Epithelial cell of proximal tubule (primary cell): ENCODE measurements at places on chromosomes 6 and 20. TPM values are rescaled to one million over a fixed set of nuclear protein-coding genes. Genes with fewer than 3 reads are reported as not detected.

Gene RAMACL
- total RNA-seq, result 0.07 and 0.12 TPM in 2 replicates

Gene CCHCR1
- 23.2 and 28.2 TPM in 2 replicates for total RNA-seq

Gene PRSS16
- total RNA-seq, result 1.0 and 2.8 TPM in 2 replicates

Gene HNF4A
- not detected in 2 replicates for total RNA-seq

Gene THBS2
- total RNA-seq, result 2.5 and 2.7 TPM in 2 replicates

Gene FRK
- total RNA-seq, result 2.0 and 8.1 TPM in 2 replicates

Gene TGM3
- total RNA-seq, result not detected in 2 replicates

Gene C6orf163
- 0.58 TPM in 1 of 2 replicates, not detected in the other for total RNA-seq

Gene MATN4
- total RNA-seq, result not detected in 2 replicates

Gene TMEM170B
- total RNA-seq, result 0.92 and 1.2 TPM in 2 replicates

Gene AKAP7
- 2.5 and 3.5 TPM in 2 replicates for total RNA-seq

- no peak for DNase-seq
Observed at GRCh38 chr20:44398335-44398734, 42.8 kb downstream of the HNF4A start.

GRCh38 chr6:131451321-131452144 is 121.5 kb upstream of the ARG1 start:
- DNase-seq, result no peak

DNA sequence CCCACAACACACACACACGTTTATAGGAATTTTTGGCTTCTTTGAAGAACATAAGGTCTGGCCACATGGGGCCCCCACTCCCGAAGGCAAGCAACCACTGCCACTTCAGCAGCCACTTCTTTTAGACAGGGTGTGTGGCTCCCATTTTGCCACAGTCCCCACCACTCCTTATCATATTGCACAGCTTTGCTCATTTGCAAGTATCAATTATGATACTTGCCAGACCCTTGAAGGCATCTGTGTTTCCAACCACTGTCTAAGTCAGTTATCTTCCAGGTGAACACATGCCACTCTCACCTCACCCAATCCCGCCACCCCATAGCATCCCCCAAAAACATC is 73.1 kb downstream of the NOL4L start:
- no peak for DNase-seq

DNA sequence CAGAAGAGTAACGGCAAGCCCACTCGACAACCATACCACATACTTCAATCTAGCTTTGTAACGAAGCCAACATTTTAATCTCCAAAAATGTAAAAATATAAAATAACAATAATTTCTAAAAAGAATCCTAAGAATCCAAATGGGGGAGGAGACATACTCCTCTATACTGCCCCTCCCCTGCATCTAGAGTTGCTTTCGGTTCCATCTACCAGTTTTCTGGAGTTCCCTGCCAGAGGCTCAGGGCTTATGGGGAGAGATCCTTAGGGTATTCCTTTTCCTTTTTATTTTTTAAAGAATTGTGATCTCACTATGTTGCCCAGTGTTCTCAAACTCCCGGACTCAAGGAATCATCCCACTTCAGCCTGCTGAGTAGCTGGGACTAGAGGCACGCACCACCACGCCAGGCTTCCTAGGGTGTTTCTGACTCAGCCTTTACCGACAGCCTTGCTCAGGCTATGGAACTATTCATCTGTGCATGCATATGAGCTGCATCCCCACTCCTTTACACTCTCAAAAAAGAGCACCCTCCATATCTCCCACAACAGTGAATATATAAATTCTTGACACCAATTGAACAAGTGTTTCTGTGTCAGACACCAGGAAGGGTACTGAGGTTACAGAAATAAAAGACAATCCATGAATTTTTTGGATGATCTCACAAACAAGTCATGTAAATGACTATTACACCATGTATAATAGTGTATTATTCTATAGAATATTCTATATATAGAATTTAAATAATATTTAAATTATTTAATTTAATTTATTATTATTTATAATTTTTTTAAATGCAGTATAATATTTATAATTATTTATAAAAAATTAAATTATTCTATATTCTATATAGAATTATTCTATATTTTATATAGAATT is 40.7 kb upstream of the UBR2 start:
- no peak for DNase-seq

DNA sequence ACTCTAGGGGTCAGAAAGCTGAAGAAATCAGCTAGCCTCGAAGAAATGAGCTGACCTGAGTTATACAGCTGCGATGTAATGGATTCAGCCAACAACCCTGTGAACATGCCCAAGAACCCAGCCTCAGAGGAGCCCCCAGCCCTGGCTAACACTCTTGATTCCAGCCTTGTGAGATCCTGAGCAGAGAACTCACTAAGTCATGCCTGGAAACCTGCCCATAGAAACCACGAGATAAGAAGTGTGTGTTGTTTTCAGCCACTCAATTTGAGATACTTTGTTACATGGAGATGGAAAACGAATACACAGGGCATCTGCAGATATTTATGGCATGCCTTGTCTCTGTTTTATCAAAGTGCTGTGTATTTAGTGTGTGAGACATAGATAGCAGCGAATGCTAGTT is 265.2 kb downstream of the QKI start:
- no peak for DNase-seq

DNA sequence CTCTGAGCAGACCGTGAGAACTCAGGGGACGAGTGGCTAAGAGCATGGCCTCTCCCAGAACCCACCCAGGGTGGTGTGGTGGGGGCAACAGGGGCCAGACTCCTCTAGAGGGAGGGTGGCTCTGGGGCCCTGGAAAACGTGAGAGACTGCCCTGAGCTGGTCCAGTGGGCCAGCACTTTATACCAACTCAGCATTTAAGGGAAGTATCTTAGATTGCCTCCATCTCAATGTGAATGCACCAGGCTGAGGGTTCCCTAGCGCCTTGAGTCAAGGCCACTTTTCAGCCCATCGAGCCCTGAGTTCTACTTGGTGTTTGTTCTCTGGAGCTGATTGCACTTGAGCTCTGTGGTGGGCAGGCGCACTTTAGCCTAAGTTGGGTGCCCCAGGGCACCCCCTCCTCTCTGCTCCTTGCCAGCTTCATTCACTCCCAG is 42.0 kb upstream of the IRF4 start:
- no peak for DNase-seq

DNA sequence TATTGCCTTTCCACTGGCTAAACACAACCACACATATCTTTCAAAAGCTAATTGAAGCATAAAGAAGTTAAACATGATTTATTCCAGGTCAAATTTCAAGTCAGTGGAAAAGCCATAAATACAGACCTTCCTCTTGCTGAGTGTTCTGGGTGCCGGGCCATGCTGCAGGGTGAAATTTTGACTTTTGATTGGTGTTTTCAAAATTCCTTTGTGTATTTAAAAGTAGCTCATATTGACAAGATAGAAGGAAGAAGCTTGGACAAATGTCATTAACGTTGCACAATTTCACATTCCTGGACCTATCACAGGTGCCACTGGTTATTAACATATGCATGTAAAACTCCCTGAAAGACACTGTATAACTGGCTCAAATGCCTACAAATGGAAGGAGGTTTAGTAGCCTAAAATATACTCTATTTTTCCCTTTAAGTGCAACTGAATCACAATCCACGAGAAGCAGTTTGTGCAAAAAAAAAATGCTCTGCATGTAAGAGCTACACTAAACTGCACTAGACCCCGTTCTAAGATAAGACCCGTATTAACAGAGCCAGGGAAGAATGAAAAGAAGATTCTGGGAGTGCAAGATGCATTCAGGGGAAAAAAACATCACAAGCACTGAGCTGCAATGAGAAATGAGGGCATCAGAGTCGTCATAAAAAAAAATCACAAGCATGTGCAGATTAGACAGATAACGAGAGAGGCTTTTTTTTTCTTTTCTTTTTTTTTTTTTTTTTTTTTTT is 30.4 kb downstream of the ATXN1 start:
- DNase-seq, result no peak

DNA sequence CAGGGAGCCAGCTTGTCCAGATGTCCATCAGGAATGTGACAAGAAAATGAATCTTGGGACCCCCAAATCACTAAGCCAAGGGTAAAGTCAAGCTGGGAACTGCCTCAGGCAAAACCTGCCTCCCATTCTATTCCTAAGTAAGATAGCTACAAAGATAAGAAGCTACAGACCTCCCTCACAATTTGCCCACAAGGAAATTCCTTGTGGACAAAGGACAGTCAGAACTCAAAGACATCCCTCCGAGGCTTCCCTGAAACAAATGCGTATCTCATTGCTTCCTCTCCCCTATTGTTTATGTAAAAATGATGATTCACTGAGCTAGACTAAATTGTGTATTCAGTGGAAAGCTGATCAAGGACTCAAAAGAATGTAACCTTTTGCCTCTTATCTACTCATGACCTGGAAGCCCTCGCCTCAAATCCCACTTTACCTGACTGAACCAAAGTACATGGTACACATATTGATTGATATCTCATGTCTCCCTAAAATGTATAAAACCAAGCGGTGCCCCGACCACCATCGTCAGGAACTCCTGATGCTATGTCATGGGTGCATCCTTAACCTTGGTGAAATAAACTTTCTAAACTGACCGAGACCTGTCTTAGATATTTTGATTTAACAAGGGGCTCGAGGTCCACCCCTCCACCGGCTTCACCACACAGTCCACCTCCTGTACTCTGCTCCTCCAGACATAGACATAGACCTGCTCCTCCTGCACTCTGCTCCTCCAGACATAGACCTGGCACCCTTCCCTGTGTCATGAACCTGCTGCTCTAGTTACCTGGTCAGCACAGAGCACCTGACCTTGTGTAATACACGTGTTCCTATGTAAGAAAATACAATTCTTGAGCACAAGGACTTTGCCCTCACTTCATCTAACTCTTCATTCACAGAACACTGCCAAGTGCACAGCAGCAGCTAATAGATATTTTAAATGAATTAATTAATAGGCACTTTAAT is 81.4 kb downstream of the WDR27 start:
- DNase-seq, result no peak

- no peak for DNase-seq
Observed at GRCh38 chr20:33051333-33051732, 2.4 kb upstream of the BPIFB3 start.

GRCh38 chr6:35487658-35488516 is 9.0 kb downstream of the TEAD3 start:
- DNase-seq, result no peak

- DNase-seq, result no peak
Observed at GRCh38 chr6:392441-393390, 1.2 kb downstream of the IRF4 start.

- peak; percentile 10 for DNase-seq
Observed at GRCh38 chr6:133553652-133554051, 312.5 kb downstream of the EYA4 start.

DNA sequence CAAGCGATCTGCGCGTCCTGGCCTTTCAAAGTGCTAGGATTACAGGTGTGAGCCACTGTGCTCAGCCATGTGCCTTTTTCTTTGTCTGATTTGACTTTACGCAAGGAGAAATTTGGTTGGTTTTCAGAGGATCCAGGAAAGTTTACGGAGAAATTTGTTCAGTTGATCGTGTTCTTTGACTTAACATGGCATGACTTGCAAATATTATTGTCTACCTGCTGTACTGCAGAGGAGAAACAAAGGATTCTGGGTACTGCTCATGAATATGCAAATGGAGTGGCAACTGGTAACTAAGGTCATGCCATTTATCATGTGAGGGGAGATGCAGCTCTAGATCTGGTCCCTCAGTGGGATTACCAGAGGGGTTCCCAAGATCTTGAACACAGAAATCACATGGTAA is 68.8 kb upstream of the CHD6 start:
- no peak for DNase-seq

GRCh38 chr20:1377341-1377871 is 15.4 kb downstream of the FKBP1A start:
- no peak for DNase-seq

GRCh38 chr20:16111852-16112412 is 461.3 kb downstream of the KIF16B start:
- no peak for DNase-seq
